T-helper 2 cell (primary cell): ENCODE measurements at places on chromosomes 16 and 17.

- no peak for DNase-seq
Measured at GRCh38 chr17:65820306-65820705, 258.9 kb upstream of the AXIN2 start.

DNA sequence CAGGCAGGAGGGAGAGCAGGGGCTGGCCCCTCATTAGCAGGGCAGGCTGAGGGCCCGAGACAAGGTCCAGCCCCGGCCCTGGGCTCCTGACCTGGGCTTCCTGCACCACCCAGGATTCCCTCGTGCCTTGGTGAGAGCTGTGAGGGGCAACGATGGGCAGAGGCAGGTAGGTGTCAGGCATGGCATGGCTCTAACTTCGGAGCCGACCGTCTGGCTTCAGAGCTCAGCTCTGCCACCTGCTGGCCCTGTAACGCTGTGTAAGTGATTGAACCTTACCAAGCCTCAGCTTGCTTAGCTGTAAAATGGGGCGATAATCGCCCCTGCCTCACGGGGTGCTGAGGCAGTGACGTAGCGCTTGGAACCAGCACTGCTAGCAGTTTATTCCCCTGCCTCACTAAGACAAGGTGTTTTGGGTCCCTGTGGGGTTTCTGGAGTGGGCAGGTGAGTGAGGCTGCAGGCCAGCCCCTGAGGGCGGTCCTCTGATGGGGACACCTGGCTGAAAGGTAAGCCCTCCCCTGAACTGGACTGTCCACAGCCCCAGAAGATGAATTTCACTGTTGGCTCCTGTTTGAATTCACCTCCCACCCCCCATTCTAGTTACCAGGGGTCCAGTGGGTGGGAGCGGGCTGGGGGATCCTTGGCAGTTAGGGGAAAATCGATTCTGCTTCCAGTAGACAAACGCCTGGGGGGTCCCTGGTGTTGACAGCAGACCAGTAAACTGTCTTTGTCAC lies 184.8 kb upstream of the GSE1 start:
- peak; percentile 22 for DNase-seq

DNA sequence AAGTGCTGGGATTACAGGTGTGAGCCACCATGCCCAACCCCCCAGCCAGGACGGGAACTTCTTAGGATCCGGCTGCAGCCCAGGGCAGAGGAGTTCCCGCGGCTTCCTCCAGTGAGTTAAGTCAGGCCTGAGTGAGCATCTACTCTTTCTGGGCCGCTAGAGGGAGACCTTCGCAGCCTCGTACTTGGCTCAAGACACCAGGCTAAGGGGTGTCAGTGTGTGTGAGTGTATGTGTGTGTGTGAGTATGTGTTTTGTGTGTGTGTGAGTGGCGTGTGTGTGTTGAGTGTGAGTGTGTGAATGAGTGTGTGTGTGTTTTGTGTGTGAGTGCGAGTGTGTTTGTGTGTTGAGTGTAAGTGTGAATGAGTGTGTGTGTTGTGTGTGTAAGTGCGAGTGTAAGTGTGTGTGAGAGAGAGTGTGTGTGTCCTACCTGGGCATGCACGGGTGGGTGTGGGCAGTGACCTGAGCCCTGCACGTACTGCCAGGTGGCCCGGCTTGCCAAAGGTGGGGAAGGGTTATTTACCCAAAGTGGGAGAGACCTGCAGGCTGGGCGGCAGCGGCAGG lies 58.5 kb downstream of the TMEM235 start:
- peak; percentile 91 for DNase-seq

- DNase-seq, result no peak
Measured at GRCh38 chr16:88578446-88579313, 8.5 kb downstream of the ZC3H18 start.

DNA sequence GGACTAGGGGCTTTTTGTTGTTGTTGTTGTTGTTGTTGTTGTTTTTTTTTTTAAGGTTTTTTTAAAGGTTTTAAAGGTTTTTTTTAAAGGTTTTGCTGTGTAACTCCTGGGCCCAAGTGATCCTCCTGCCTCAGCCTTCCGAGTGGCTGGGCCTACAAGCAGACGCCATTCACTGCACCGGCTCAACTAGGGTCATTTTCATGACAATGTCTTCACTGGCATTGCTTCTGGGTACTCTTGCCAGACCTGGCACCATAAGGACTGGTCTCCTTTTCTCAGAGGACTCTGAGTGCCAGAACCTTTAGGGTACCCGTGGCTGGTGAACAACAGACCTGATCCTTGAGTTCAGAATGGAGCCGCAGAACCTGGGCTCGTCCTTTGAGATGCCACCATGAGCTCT lies 20.4 kb downstream of the POLR3E start:
- DNase-seq, result no peak

DNA sequence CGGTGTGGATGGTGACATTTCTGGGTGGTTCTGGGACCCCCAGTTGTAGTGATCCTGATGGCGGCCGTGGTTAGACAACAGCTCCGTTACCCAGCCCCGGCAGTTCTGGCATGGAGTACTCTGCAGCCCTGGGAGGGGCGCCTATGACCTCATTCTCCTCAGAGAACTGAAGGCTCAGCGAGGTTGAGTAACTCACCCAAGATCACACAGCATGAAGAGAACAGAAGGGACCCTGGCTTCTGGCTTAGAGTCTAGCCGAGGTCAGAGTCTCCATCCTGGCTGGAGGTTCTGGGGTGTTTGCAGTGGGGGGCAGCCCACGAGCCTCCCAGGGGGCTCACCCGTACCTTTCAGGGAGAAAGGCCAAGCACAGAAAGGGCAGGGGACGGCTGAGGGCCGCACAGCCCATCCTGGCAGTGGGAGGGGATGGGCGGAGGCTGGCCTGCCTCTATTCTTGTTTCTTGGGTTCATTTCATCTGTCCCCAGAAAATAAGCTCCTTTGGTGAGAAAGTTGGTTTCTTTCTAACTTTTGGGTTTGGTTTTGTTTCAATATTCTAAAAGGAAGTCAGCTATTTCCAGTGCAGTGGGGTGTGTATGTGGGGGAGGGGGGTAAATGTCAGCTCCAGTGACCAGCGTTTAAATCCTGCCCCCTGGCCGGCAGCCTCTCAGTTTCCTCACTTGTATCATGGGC lies 13.2 kb downstream of the ZFPM1 start:
- no peak for DNase-seq

GRCh38 chr17:33519692-33520091 lies 226.6 kb upstream of the ASIC2 start:
- no peak for DNase-seq

- DNase-seq, result no peak
Measured at GRCh38 chr16:88045820-88046303, 94.6 kb downstream of the BANP start.

DNA sequence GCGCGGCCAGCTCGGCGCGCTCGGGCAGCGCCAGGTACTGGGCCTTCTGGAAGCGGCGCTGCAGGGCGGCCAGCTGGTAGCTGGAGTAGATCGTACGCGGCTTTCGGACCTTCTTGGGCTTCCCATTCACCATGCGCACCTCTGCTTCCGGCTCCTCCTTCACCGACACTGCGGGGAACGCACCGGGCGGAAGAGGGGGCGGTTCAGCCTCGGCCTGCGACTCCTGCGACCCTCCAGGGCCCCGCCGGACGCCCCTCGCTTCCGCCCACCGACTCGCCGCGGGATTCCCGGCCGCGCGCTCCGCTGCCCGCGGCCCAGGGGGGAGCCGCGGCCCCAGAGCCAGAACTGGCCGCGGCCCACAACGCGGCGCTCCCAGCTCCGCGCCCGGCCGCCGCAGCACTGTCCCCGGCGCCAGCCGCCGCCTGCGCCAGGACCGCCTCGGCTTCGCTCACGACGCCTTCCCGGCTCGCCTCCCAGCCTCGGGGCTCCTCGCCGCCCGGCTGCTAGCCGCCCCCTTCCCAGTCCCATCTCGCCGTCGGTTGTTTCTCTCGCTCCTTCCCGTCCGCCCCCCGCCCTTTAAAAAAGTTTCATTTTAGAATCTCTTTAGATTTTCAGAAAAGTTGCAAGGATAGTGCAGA lies 1.5 kb downstream of the DLX3 start:
- no peak for DNase-seq

DNA sequence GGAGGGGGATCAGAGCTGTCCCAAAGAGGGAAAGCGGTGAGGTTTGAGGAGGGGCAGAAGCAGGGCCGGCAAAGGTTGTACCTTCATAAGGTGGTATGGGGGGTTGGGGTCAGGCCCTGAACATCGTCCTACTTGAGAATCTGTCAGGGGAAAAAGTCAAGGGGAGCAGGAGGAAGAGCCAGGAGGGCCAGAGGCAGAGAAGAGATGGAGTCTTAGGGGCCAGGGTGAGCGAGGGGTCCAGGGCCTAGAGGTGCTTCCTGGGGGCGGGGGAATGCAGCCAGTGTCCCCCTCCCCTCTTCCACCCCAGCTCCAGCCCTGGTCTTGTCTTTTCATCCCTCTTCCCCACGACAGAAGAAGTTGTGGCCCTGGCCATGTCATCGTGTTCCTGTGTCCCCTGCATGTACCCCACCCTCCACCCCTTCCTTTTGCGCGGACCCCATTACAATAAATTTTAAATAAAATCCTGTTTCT lies 1.3 kb upstream of the PRRT2 start:
- DNase-seq, result no peak

GRCh38 chr17:74739227-74739831 lies 2.3 kb downstream of the RAB37 start:
- peak; percentile 63 for DNase-seq

DNA sequence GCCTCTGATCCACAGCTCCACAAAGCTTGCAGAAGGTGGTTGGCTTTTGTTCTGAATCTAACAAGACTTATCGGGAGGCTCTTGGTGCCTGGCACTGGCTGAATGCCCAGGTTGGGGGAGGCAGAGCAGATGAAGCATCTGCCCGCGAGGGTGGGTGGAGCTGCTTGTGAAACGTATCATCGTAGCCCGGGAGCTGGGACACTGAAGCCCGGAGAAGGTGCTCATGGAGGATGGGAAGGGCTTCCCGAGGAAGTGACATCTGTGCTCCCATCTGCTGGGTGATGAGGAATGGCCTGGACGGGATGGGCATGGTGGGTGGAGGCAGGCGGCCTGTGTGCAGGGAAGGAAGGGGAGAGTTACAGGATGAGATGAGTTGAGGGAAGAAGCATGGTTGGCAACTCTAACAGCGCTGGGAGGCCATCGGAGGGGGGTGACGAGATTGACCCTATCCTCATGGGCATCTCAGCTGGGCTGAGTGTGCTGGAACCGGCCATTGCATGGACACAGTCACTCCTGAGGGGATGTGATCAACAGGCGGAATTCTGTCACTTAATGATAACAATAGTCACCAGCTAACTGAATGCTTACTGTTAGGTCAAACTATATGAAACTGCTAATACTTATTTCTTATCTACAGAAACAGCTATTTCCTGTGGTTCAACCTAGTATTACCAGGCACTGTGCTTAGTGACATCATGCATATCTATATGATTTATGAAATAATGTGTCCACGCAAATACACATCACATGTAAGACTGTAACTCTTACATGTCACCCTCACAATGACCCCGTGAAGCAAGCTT lies 102.7 kb downstream of the ABCC6 start:
- DNase-seq, result no peak

DNA sequence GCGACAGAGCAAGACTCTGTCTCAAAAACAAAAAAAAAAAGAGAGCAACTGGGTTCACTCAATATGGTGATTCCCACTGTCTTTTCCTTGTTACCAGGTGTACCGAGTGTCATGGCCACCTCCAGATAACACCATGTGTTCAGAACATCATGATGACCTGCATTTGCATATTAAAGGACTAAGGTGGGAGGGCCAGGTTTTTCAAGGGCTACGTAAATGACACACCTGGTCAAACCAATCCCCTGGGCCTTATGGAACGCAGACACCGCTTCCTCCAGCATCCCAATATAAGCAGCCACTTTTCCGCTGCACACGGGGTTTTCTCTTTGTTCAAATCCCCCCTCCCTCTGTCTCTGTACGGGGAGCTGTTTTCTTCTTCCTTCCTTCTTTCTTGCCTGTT lies 29.3 kb downstream of the WSCD1 start:
- DNase-seq, result no peak

DNA sequence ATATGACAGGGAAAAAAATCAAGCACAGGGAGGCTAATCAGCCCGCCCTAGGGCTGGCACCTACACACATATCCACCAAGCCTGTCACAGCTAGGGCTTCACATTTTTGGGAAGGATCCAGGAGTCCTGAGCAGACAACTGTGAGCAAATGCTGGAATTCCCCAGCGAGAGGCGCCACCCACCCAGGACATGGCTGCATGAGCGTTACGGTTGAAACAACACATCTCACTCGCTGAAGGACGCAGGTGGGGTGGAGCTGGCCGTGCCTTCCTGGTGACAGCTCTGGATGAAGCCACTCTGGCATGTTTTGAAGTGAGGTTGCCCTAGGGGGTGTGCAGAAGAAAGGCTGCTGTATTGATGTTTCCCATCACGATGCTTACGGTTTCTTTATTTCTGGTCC lies 315.1 kb upstream of the EEF2KMT start:
- DNase-seq, result no peak

- no peak for DNase-seq
Measured at GRCh38 chr17:34710226-34710625, 130.8 kb downstream of the TMEM132E start.

DNA sequence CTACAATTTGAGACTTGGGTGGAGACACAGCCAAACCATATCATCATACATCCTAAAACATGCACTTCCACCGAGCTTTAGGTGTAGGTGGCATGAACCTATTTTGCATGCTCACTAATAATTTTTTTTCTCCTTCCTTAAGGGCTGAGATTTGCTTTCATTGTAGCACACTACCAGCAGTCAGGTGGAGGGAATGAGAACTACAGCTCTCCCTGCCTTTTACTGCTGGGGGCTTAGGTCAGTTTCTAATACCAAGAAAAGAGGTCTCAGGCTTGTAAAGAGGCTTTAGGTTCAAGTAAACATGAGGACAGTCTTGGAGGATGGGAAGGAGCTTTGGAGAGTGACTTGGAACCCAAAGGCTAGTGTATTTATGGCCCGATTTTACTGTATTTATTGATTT lies 22.0 kb downstream of the CFAP20 start:
- no peak for DNase-seq

DNA sequence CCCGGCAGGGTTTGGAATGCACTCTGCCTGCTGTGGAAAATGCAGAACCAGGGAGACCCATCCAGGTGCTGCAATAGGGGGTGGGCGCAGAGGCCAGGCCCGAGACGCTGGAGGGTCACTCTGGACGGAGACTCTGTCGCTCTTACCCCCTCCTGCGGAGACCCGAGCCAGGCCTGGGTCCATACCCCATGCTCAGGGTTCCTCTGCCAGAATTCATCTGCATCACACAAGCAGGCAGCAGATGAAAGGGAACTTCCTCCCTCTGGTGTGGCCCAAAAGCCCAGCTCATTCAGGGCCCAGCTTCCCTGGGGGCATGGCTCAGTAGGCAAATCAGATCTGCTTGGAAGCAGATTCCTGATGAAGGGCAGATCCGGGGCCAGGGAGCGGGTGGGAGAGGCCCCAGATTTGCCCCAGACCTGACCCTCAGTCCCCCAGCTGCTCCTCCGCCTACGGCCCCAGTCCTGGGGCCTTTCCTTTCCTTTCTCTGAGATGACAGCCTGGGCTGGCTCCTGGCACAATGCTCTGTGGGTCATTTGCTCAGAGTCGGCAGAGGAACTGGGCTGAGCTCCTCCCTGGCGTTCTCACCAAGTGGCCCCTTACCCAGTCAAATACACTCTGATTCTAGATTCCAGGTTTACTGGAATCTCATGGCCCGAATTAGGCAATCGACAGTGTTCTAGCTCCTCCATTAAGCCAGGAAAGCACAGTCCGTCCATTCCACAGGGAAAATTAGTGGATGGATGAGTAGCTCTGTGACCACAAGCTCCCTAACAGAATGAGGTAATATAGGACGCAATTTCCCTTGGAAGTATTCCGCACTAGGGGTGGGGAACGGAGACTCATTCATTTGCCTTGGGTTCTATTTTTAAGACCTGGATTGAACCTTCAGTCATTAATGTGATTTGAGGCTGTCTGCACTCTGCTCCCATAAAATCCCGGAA lies 19.1 kb upstream of the RASD1 start:
- no peak for DNase-seq

GRCh38 chr16:69351309-69352027 lies at the start of gene TMED6:
TSS of gene TMED6 (minus strand) at chr16:69351786. CDS start at chr16:69351753, 33 bp downstream.
- DNase-seq, result no peak

- DNase-seq, result no peak
Measured at GRCh38 chr17:2171702-2172076, 116.8 kb downstream of the HIC1 start.
